ENCODE measurements at places on chromosomes 2 and 18. TPM values are rescaled to one million over a fixed set of nuclear protein-coding genes. Genes with fewer than 3 reads are reported as not detected.

The CNRIP1 gene
- 46.3 TPM for total RNA-seq

The METTL21A gene
- 8.5 TPM for total RNA-seq

The HAUS1 gene
- total RNA-seq, result 40.9 TPM

The PDK1 gene
- total RNA-seq, result 18.9 TPM

The FAM237A gene
- not detected for total RNA-seq

The PRKAG3 gene
- under 0.01 TPM for total RNA-seq

The DSG1 gene
- total RNA-seq, result not detected

The SLC23A3 gene
- 1.4 TPM for total RNA-seq

The KLHL30 gene
- under 0.01 TPM for total RNA-seq

The SLC9A2 gene
- under 0.01 TPM for total RNA-seq

The ACVR1C gene
- 0.36 TPM for total RNA-seq

The EXOC6B gene
- total RNA-seq, result 24.5 TPM

The LOXL3 gene
- 97.4 TPM for total RNA-seq

The PJVK gene
- total RNA-seq, result 2.5 TPM

The RAX gene
- not detected for total RNA-seq

The SGPP2 gene
- not detected for total RNA-seq

The ALMS1 gene
- total RNA-seq, result 22.1 TPM

The KCNK3 gene
- total RNA-seq, result not detected

Measured in osteoblast (primary cell).